ENCODE measurements at places on chromosomes 7 and 10. TPM values are rescaled to one million over a fixed set of nuclear protein-coding genes. Genes with fewer than 3 reads are reported as not detected.

The HMX3 gene
- not detected for total RNA-seq

The AKR1E2 gene
- total RNA-seq: 5.6 TPM

The SPDYE8 gene
- total RNA-seq: not detected

The ACSM6 gene
- not detected for total RNA-seq

The CYP2C8 gene
- not detected for total RNA-seq

The LLCFC1 gene
- not detected for total RNA-seq

The HOXA1 gene
- 2.5 TPM for total RNA-seq

The ZNF518A gene
- total RNA-seq: 8.6 TPM

The ITIH5 gene
- total RNA-seq: 0.12 TPM

The CALML5 gene
- not detected for total RNA-seq

The NEURL1 gene
- total RNA-seq: 0.60 TPM

The HMX2 gene
- total RNA-seq: 0.23 TPM

The GPR158 gene
- 0.06 TPM for total RNA-seq

The CPA4 gene
- 4.4 TPM for total RNA-seq

The AOAH gene
- not detected for total RNA-seq

The TRIM73 gene
- 1.2 TPM for total RNA-seq

The CTAGE4 gene
- not detected for total RNA-seq

The TMEM243 gene
- total RNA-seq: 27.9 TPM

The PRKAR2B gene
- 2.8 TPM for total RNA-seq

The WEE2 gene
- total RNA-seq: not detected

The C10orf90 gene
- 3.5 TPM for total RNA-seq

The SFMBT2 gene
- 9.0 TPM for total RNA-seq

The ASB4 gene
- 0.13 TPM for total RNA-seq

The FAM13C gene
- 0.08 TPM for total RNA-seq

The NME8 gene
- total RNA-seq: not detected

The ATOH7 gene
- total RNA-seq: 0.15 TPM

The PTPRN2 gene
- total RNA-seq: 0.76 TPM

The OR2A12 gene
- total RNA-seq: not detected

The ABCF2 gene
- total RNA-seq: 62.0 TPM

The RHOBTB1 gene
- total RNA-seq: 12.6 TPM

The COL17A1 gene
- 2.8 TPM for total RNA-seq

The LIPK gene
- total RNA-seq: not detected

The TBC1D12 gene
- total RNA-seq: 6.5 TPM

The KLLN gene
- 0.64 TPM for total RNA-seq

The KCNIP2 gene
- 0.32 TPM for total RNA-seq

The OR2A7 gene
- not detected for total RNA-seq

The NUPR2 gene
- not detected for total RNA-seq

The GTPBP10 gene
- total RNA-seq: 29.7 TPM

The CYP3A4 gene
- not detected for total RNA-seq

The ZNF37A gene
- total RNA-seq: 6.0 TPM

The NKX1-2 gene
- total RNA-seq: not detected

The AVPI1 gene
- 129 TPM for total RNA-seq

The LRRD1 gene
- total RNA-seq: not detected

The SSC4D gene
- 0.73 TPM for total RNA-seq

The POMZP3 gene
- 24.2 TPM for total RNA-seq

The SLC16A9 gene
- 0.13 TPM for total RNA-seq

The SRGN gene
- total RNA-seq: 77.1 TPM

The SPDYE5 gene
- not detected for total RNA-seq

The SPDYE2 gene
- total RNA-seq: not detected

The DMBT1 gene
- 0.19 TPM for total RNA-seq

The C10orf67 gene
- total RNA-seq: not detected

The TBRG4 gene
- total RNA-seq: 108 TPM

The MAT1A gene
- total RNA-seq: 0.05 TPM

The NEUROD6 gene
- total RNA-seq: not detected

The METTL2B gene
- 23.5 TPM for total RNA-seq

The CCL26 gene
- 9.9 TPM for total RNA-seq

The LRRTM3 gene
- total RNA-seq: not detected

The CYP2E1 gene
- total RNA-seq: 0.25 TPM
